ENCODE measurements at places on chromosomes 7 and 10.

DNA sequence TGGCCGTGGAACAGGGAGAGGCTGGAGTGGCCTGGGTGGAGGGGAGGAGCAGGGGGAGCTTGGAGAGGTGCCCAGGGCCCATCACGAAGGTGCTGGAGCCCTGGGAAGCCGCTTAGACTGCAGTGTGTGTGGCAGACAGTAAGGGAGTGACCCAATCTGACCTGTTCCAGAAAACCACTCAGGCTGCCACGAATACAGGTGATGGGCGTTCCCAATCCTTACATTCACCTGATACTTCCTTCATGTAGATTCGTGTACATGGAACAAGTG lies 161.7 kb downstream of the SVIL start:
- DNase-seq: no peak

DNA sequence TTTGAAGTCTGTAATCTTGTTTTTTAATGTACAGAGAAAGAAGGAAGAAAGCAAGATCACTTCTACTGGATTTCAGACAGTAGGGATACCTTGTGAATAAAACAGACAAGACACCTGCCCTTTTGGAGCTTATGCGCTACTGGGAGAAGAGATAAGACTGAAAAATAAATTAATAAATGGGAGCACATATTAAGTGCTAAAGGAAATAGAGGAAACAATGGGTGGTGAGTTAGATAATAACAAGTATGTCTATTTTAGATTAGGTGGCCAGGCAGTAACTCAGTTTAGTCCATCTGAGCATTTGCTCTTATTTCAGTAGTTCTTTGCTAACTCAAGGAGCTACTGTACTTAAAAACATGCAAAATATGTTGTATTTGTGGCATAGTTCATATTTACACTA lies 15.9 kb downstream of the MIOS start:
- DNase-seq: no peak

DNA sequence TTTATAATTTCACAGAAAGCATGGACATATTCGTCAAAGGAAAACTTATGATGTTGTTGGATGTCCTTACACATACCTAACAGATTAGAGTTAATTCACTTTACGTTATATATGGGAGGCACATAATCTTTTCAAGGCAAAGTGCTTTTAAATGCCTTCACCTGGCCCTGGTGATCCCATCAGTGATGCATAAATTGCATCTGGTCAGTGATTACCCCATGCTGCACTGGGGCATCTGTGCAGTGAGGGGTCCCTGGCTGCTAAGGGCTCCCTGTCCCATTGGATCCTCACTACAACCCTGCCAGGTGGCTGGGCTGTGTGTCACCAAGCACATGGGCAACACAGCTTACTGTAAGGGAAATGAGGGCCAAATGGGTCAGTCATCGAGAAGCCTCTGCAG lies 441.1 kb downstream of the RPS24 start:
- no peak for DNase-seq

DNA sequence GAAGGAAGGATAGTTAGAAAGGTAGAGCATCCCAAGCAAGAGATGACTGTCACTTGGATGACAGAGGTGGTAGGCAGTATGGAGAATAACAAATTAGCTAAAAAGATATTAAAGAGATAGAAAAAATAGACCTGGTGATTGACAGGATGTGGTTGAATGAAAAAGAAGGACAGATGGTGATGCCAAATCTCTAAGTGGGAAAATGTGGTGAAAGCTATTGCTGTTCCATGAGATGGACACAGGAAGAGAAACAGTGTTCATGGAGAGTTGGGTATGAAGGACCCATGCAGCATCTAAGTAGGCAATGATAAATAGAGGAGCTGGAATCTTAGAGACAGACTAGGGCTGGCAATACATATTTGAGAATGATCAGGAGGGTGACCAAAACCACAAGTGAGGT lies 30.7 kb downstream of the FAM13C start:
- no peak for DNase-seq

DNA sequence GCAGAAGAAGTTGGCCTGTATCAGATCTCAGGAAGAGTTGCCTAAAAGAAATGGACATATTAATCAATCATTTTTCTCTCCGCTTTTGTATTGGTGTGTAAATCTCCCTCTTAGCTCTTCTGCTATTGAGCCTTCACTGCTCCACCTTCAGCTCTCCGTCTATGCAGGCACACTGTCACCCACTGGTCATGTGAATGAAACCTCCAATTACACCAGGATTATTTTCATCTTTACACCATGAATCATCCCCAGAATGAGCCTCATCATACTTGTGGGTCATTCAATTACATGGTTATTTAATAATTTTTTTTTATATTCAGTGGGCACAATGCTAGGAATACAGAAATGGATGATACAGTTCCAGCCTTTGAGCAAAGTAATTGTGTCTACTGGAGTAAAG lies 92.6 kb downstream of the LRRC4 start:
- no peak for DNase-seq
